ENCODE measurements at places on chromosomes 13 and 19. TPM values are rescaled to one million over a fixed set of nuclear protein-coding genes. Genes with fewer than 3 reads are reported as not detected.

Gene ONECUT3
- 1.6 TPM for polyA plus RNA-seq

Gene TPTE2
- polyA plus RNA-seq: 1.0 TPM

Gene ZNF208
- polyA plus RNA-seq: not detected

Gene MBD3L3
- polyA plus RNA-seq: not detected

Gene ACP7
- not detected for polyA plus RNA-seq
